Fibroblast of skin of right quadriceps (primary cell): ENCODE measurements at places on chromosomes 11 and 22.

- no peak for DNase-seq
Measured at GRCh38 chr22:37346505-37346895, 64.2 kb downstream of the CYTH4 start.

DNA sequence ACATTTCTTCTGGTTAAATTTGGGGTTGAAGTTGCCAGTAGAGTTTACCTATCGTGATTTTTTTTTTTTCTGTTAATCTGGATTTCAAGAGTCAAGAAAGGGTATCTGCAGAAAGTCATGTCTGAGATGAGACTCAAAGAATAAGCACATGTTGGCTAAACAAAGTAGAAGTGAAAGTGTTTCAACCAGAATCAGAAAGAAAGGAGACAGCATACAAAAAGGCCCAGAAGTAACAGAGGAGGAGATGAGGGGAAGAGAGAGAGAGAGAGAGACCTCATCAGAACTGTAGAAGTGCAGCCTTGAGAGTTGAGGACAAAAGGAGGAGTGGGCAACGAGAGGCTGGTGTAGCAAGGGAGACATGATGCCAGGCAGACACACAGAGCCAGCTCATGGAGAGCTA is 54.9 kb downstream of the SVIP start:
- DNase-seq, result no peak

- DNase-seq, result peak; percentile 1
Measured at GRCh38 chr11:34105957-34106504, 602 bp downstream of the NAT10 start.

DNA sequence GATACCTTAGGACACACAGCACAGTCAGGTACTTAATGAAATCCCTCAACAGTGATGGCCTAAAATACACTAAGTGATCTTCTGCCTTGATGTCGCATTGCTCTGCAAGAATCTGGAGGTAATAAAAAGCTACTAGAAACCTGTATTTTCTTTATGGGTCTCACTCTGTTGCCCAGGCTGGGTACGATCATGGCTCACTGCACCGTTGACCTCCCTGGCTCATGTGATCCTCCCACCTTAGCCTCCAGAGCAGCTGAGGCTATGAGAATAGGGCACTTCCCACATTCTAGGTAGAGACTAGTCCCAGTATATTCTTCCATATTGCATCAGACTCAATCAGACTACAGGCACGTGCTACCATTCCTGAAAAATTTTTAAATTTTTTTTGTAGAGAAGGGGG is 21.7 kb downstream of the VSIG10L2 start:
- no peak for DNase-seq

DNA sequence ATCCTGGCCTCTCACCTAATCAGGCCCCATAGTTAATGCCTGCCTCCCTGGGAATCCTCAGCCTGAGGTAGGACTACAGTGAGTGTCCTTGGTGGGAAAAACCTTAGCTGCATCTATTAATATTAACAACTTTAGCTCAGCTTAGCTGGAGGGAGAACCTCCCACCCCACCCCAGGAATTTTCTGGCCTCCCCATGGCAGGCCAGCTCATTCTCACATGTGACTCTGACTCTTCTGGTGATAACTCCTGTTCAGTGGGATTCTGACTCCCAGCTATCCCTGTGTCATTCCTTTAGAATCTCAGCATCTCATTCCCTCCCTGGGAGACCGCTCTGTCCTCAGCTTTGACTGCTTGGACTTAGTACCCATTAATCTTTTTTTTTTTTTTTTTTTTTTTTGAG is 14.5 kb downstream of the ART5 start:
- peak; percentile 37 for DNase-seq

DNA sequence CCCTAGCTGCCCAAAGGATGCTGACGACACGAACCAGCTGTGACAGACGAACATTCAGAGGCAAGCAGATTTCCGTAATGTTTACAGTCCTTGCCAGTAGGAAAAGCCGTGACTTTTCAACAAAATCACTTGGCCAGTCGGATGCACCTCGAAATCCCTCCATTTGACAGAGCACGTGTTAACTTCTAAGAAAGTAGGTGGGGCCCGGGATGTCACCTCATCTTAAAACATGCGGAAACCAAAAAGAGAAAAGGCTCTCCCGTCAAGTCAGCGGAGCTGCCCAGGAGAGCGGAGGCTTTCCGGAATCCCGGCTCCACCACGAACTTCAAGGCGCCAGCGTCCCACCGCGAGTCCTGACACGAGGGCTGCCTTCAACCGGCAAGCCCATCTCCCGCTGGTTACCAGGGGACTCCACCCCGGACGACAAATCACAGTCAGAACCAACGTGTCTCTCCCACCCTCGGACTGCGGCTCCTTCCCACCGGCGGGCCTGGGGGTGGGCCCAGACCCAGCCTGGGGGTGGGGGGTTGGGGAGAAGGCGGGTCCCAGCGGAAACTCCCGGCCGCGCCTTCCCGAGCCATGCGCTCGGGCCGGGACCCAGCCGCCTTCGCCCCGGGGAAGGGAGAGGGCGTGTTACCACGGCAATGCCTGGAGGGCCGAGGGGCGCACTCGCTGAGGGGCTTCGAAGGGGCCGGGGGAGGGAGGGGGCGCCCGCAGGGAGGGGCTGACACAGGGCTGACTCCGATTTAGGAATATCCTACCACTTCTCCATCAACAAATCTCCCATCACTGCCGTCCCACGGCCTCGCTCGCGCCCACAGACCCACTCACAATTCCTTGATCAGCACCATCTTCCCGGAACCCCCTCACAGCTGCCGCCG is 475 bp downstream of the PITPNB start:
- peak; percentile 53 for DNase-seq

GRCh38 chr22:24519496-24519895 is 24.4 kb downstream of the UPB1 start:
- DNase-seq, result no peak

DNA sequence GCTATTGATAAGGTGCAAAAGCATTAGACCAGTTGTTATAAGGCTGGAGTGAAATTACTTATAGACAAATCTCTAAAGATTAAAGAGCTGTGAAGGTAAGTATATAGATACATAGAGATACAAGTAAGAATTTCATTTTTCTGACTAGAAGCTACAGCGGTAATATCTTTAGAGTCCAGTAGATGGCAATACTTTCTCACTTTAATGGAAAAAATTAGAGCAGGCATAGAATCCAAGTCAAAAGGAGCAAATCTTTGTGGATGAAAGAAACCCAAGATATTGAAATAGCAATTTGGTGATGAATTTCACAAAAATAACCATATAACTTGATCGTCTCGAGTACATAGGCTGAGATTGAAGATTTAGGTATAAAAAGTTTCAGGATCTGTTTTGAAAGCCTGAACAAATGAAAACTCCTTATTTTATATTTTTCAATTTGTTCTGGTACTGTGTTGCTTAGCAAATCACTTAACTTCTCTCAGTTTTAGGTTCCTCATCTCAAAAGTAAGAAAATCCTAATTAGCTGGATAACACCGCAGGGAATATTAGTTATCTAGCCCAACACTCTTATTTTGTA is 81.9 kb downstream of the UVRAG start:
- peak; percentile 52 for DNase-seq

- peak; percentile 69 for DNase-seq
Measured at GRCh38 chr11:118401880-118402590, 629 bp downstream of the ATP5MG start.

DNA sequence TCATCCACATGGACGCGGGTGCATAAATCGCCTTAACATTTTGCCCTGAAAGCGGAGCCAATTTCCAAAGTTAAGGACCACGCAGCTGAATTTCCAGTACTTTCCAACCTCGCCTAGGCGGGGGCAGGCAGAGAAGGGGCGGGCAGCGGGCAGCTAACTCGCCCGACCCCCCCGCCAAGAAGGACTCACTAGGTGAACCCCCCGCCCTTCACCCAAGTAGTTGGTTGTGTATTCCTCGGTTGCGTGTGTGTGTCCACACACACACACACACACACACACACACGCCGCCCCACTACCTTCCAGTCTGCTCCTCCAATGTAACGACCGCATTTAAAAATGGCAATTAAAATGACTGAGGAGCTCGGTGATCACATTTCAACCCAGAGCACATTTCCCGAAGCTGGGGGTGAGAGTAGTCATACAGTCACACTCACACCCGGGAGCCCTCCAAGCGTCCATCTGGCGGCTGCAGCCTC is 1.4 kb downstream of the TENM4 start:
- DNase-seq, result peak; percentile 56

DNA sequence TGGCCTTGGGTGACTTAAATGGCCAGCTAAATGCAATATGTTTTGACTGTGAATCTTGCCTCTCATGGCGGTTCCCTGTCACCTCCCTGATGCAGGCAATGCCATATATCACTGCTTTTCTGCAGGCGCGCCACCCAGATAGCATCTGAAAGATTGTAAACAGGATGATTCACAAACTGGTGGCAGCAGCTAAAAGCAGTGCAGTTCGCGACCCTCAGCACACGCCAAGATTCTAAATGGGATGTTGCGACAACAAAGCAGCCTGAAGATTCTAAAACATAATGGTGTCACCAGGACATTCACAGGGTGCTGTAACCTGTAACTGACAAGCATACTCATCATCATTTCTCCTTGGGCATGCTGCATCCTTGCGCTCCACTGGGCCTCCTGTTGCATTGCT is 440.4 kb upstream of the CADM1 start:
- peak; percentile 18 for DNase-seq

GRCh38 chr22:46606886-46607285 is 13.3 kb upstream of the GRAMD4 start:
- no peak for DNase-seq

DNA sequence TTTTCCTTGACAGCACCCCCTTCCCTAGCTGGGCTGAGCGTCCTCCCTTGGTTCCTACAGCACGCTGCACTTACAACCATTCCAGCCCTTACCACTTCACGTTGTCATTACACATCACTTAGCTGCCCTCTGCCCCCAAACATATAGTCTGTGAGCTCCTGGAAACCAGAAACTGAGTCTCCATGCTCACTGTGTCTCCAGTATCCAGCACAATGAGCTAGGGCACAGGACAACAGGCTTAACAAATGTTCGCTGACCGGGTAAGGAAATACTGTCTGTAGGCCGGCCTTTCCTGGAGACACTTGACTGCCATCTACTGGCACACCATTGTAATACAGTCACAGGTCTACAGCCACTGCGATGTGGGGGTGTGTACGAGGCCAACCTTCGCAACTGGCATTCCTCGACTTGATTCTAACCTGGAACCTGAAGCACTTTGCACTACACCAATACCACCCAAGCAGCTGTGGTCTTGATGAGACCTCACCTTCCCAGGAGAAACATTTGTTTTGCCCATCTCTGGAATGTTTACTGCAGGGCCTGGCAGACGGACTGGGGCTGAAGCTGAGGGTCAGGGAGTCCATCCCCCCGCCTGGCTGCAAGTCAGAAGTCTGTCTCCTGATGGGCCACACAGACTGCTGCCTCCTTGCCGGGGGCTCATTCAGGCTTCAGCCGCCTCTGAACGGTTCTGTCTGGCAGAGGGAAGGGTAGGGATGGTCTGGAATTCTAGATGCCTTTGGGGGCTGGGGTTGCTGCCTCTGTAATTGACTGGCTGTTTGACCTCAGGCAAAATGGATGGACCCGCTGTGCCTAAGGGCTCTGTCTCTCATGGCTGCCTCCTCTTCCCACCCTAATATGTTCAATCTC is 72.0 kb downstream of the SYN3 start:
- DNase-seq, result peak; percentile 74

- no peak for DNase-seq
Measured at GRCh38 chr11:16770016-16770415, 31.6 kb downstream of the C11orf58 start.

- peak; percentile 72 for DNase-seq
Measured at GRCh38 chr11:130435671-130436070, 7.3 kb upstream of the ADAMTS8 start.

- DNase-seq, result no peak
Measured at GRCh38 chr22:19175602-19176174, 2.8 kb downstream of the SLC25A1 start.

DNA sequence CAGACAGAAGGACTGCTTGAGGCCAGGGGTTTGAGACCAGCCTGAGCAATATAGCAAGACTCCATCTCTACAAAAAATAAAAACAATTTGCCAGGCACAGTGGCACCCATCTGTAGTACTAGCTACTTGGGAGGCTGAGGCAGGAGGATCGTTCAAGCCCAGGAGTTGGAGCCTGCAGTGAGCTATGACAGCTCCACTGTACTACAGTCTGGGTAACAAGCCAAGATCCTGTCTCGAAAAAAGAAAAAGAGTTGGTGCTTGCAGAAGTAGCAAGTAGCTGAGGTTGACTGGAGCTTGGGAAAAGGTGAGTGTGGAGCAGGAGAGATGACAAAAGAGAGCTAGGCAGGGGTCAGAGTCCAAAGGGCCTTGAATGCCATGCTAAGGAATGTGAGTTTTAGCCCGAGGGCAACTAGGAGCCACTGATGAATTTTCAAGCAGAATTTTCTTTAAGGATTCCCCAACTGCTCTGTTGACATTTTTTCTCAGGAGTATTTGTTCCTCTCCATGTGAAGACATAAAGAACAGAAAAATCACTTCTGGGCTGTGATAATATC is 3.1 kb downstream of the AP1B1 start:
- DNase-seq, result no peak

- no peak for DNase-seq
Measured at GRCh38 chr11:132623511-132623910, 908.8 kb downstream of the OPCML start.

DNA sequence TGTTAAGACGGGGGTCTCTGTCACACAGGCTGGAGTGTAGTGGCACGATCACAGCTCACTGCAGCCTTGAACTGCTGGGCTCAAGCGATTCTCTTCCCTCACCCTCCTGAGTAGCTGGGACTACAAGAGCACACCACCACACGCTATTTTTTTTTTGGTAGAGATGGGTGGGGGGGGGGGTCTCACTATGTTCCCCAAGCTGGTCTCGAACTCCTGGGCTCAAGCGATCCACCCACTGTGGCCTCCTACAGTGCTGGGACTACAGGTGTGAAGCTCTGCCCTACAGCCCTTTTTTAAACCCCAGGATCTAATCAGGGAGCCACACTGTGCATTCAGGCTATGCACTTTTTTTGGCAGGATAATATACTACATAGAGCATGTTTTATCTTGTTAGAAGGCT is 1.4 kb upstream of the DHCR7 start:
- DNase-seq, result no peak

DNA sequence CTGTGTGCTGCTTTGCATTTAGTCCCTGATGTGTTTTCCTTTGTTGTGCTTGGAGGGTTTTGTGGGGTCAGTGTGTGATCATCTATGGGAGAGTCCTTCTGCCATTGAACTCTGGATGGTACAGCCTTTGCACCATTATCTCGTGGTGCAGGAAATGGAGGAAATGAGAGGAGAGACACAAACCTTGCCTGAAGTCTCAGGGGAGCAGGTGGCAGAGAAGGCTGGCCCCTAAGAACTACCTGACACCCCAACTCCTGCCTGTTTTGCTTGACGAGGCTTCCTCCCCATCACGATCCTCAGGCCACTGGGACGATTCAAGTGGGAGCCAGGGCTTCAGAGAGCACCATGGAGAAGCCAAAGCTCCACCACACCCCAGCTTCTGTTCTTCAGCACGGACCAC is 1316.4 kb downstream of the TBC1D22A start:
- no peak for DNase-seq

GRCh38 chr11:100681064-100681502 is 6.0 kb upstream of the ARHGAP42 start:
- peak; percentile 79 for DNase-seq

DNA sequence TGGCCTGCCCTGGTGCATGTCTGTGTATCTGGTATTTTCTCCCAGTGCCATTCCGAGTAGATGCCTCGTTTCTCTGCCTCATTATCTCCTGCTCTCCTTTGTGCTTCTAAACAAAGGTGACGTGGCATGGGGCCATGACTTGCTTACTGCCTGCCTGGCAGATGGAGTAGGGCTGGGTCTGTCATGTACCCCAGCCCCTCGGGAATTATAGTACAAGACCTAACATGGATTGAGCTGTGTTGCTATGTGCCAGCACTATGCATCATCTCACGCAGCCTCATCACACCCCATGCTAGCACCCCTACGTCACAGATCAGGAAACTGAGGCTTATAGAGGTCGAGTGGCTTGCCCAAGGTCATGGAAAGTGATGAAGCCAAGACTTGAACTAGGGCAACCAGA is 88.1 kb downstream of the GALNT18 start:
- DNase-seq, result no peak
